ENCODE measurements at places on chromosomes 2 and 18.

DNA sequence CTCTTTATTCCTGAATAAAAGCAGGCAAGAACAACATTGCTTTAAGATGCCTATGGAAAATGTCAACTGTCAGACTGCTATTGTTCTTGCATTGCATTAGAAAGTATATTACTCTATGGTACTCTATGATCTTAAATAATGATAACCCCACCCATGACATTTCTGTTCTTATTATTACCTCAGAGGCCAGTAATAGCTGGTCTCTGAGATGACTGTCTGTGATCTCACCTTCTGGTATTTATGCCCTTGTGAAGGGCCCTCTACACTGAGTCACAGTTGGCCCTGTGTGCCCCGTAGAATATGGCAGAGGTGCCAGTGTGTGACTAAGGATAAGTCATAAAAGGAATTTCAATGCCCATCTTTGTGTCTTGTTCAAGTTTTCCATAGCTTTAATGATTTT lies 61.0 kb downstream of the SPP2 start:
- DNase-seq, result no peak

DNA sequence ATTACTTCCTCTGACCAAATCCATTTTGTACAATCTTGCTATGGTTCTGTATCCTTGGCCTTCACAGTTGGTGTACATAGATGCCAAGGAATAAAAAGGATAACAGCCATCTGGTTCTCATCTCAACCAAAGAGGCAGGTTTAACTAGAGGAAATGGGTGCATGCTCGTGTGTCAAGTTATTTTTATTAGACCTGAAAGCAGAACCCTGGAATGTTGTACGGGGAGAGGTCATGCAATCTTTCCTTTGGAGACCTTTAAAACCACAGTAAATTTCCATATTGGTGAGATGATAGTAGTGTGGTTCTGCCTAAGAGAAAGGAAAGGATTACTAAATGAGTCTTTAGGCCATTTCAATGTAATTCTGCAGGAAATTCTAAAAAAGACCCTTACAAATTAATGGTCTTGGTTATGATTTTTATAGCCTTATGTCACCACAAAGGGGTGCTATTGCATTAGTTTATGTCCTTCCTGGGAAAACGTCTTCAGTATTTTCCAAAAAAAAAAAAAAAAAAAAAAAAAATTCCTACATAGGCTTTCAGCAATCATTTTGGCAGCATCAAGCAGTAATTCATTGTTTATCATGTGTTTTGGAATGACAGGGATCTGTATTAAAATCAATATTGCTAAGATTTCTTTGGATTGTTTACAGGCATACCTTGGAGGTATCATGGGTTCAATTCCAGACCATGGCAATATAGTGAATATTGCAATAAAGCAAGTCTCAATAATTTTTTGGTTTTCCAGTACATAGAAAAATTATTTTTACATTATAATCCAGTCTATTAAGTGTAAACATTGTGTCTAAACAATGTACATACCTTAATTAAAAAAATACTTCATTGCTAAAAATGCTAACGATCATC lies 270.8 kb downstream of the NYAP2 start:
- DNase-seq, result no peak

DNA sequence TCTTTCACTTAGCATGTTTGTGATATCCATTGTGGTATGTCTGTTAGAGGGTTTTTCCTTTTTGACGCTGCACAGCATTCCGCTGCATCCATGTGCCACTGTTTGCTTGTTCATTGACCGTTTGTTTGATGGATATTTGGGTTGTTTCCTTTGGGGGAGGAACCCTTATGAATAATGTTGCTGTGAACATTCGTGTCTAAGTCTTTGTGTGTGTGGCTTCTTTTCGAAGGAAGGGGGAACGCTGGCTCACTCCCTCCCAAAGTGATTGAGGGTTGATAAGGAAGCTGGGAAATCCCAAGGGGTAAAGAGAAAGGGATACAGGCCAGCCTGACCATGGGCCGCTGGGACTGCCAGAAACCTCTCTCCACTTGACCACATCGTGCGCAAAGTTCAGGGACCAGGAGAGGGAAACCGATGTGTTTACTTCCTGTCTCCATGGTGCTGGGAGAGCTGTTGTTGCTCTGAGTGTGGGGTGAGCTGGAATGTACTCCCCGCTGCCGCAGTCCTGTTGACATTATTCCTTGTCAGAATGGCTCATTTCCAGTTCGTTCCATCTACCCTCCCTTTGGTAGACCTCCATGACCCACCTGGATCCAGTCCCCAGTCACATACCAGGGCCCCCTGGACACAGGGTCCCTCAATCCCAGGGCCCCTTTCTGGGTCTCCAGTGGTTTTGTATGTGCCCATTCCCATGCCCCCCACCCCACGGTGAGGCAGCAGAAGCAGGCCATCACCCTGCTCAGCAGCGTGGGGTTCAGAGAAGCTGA lies 39.6 kb downstream of the HS1BP3 start:
- DNase-seq, result no peak

DNA sequence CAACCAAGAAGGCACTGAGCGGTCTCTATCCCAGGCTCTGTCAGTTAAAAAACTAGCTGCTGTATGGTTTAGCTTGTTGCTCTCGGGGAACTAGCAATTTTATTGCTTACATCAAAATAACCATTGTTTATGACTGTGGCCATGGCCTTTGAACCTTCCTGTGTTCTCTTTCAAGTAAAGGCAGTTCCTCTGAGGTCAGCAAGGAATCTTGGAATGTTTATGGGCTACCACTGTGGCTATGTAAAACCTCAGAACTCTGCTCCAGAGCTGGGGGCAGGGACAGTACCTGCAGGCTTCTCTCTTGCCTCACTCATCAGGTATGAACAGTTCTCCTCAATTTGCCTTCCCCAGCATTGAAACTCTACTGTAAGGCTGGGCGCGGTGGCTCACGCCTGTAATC lies 416.0 kb upstream of the NETO1 start:
- DNase-seq, result no peak

Measured in activated CD4-positive, alpha-beta T cell treated with anti-CD3 and anti-CD28 coated beads for 1 hour (primary cell).